ENCODE measurements at places on chromosomes 5 and 9.

DNA sequence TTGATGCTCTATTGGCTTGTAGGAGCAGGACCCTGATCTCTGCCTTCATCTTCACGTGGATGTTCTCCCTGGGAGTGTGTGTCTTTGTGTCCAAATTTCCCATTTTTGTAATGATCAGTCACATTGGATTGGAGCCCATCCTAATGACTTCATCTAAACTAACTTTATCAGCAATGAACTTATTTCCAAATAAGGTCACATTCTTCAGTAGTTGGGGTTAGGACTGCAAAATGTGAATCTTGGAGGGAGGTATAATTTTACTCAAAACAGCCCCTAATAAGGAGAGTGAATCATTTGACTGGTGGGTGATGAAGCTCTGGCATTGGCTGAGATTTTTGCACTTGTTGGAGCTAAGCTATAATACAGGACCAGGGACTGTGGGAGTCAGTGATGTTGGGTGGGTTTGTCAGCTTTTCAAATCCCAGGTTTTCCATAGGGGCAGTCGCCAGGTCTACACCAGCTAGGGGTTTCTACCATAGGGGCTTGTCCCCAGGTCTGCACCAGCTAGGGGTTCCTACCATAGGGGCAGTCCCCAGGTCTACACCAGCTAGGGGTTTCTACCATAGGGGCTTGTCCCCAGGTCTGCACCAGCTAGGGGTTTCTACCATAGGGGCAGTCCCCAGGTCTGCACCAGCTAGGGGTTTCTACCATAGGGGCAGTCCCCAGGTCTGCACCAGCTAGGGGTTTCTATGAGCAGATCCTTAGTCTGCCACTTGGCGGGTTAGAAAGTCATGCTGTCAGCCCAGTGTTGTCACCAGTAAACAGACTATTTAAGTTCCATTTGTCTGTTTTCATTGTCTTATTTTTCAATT, 382.6 kb upstream of the DAP start:
- DNase-seq = no peak

DNA sequence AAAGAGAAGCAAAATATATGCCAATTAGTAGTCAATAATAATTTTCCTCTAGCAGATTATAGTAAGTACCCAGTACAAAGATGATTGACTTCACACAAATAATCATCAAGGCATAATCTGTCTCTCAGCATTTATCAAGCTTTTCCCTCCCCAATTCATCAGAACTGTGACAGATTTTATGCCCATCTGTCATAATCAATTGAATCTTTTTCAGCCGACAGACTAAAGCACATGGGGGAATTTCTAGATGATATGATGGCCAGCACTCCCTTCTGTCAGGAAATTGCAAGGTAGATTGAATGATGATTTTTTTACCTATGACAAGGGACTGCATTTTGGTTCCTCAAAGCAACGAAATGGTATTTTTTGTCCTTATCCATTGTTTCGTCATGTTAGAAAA, 227.1 kb upstream of the CYLC2 start:
- DNase-seq = no peak

DNA sequence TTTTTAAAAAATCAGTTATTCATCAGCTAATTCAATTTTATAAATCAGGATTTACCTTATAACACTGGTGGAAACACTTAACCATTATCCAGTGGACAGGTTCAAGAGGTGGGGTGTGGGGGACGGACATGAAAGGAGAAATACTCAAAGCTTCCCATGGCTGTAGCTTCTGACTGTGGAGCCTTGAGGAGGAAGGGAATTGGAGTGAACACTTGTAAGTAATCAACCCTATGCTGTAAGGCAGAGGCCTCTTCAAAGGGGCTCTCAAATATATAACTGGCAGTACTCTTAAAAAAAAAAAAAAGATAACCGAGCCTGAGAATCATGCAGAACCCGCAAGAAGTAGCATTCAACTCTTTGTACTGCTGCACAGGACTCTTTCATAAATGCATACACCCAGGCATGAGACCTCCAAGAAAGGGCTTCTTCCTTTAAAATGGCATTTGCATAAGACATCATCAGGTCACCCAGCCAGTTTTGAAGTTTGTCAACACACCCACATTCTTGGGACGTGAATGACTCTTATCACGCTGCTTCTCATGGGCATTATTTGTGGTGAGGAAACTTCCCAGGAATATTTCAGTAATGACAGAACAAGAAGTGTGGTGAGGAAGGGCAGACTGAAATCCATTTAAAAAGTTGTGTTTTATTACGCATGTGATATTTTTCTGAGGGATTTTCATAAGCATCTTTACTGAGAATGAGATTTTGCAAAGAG, 8.1 kb downstream of the OSMR start:
- no peak for DNase-seq

- peak; percentile 1 for DNase-seq
Measured at GRCh38 chr5:122392824-122393223, 80.8 kb downstream of the SNCAIP start.

DNA sequence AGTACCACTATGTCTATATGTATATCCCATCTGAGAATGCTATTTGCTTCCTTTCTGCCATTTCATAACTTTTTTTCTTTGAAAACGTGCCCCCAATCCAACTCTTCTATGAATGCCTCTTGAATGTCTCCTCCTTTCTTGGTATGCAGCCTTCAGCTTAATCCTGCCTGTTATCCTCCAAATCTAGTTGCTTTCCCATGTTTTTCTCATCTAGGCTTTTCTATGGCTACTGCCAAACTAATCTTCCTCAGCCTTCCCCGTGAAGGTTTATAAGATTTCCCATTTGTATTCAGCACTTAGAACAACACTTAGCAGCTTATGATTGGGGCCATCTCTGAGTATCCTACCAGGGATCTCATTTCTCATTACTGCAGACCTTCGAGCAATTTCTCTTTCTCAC, 2.5 kb downstream of the TGFBR1 start:
- no peak for DNase-seq

GRCh38 chr9:134477927-134478326, 151.7 kb downstream of the RXRA start:
- no peak for DNase-seq

DNA sequence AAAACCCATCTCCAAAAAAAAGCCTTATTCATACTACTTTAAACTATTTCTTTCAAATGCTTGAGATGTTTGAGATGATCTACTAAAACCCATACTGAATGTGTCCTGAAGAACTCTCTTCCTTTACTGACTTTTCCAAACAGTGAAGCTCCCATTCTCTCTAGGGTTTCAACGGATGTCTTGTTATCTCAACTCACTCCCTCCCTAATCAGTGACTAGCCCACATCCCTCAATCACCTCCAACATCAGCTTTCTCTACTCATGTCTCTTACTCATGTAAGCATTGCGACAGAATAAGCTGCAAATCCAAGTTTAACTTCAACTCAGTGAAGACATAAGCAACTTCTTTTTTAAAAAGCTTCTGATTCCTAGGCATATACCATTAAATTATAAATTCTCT, 42.1 kb downstream of the WDR41 start:
- DNase-seq = no peak

- peak; percentile 29 for DNase-seq
Measured at GRCh38 chr9:134412298-134412711, 86.0 kb downstream of the RXRA start.

- DNase-seq = no peak
Measured at GRCh38 chr5:74866596-74867162, 492 bp upstream of the FAM169A start.

DNA sequence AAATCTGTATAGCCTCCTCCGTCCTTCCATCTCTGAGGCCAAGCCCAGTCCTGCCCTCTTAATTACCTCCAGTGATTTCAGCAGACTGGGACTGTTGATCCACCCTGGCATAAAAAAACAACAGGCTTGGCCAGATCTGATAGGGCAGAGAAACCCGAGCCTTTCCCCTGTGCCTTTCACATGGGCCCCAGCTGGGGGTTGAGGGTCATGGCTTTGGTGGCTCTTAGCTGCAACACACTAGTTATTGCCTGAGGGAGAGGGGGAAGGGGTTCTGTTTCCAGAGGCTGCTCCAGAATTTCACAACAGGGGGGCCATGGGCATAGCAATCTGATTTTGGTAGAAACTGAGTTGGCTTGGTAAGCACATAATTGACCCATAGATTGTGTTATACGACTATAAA, 21.2 kb upstream of the PANK3 start:
- DNase-seq = no peak

DNA sequence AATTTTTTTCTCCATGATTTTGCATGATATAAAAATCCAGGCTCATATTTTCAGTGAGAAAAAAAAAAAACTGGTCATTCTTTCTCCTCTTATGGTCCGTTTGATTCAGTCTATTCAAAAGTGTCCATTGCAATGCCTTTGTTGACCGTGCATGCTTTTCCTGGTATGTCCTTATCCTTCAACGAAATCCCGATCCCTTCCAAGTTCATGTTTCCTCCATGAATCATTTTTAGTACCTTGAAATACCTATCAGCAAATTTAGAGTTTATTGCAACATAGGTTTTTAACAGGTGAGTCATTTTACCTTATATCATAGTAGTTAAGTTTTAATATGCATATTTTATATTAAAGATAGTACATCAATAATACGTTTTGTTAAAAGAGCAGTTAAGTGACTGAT, 773.8 kb upstream of the CHD1 start:
- no peak for DNase-seq

- no peak for DNase-seq
Measured at GRCh38 chr5:171312129-171312974, 3.3 kb downstream of the TLX3 start.

DNA sequence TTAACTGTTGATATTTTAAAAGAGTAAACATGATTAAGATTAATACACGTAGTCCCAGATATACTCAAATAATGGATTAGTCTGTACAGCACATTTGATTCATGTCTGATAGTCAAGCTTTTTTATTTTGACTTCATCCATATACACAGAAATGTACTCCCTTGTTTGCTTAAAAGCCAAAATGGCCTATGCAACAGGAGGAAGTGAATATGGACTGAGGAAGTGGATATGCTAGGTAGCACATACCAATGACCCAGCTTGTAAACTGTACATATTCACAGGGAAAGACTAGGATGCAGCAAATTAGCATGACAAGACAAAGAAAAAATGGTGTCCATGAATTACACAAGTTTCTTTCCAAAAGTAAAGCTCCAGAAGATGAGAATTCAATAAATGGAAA, 109.7 kb downstream of the CAAP1 start:
- no peak for DNase-seq

DNA sequence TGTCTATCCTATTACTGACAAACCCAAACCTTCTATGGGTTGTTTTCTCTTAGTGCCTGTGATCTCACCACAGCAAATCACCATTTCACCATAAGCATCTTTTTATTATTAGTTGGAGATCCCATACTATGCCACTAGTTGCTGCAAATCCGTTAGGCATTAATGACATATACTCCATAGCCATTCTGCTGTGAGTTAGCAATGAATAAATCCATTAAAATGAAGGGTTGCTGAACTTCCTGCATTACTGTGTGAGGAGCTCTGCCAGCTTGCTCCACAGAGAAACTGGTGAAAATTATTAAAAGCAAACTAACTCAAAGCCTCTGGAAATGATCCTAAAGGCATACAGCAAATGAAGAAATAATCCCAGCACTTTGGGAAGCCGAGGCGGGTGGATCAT, 102.0 kb downstream of the CFAP95 start:
- DNase-seq = no peak

DNA sequence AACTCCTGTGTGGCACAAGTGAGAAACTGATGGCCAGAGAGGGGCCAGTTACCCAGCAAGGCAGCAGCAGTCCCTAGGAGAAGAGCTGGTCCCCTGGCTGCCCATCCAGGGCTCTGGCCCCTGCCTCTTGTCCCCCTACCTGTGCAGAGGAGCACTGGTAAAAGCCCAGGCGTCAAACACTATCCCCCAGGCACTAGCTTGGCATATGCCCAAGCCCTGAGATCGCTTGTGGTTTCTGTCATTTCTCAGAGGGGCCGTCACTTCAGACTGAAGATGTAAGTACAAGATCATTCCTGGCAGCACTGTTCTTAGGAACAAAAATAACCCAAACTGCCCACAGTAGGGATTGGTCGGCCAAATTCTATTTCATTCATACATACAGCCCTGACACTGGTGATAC, 53.9 kb downstream of the COL15A1 start:
- DNase-seq = peak; percentile 31

DNA sequence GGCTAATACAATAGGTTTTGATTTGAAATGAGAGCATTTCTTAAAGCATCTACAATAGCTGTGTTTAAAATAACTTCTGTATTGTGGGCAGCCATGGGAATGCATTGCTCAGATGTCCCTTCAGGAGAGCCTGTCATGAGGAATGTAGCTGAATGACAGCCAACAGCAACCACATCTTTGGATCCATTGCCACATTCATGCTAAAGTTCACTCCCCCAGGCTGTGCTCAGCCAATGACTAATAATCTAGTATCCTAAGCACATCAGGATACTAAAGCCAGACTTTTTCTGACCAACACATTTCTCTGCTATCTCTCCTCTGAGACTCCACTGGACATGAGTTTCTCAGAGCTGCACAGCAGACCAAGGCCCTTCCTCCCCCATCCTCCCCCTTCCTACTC, 45.5 kb downstream of the HTR1A start:
- no peak for DNase-seq

GRCh38 chr9:95940265-95940664, 64.8 kb downstream of the ERCC6L2 start:
- no peak for DNase-seq

GRCh38 chr5:74888117-74888516, 21.9 kb upstream of the FAM169A start:
- no peak for DNase-seq

Measured in DMS79 treated with DMSO at 0.1 percent for 48 hours (cell line).